Stimulated activated naive CD8-positive, alpha-beta T cell treated with anti-CD3 and anti-CD28 coated beads, Interleukin-15, amount 100 ng/mL, for 72 hours (primary cell): ENCODE measurements at places on chromosomes 3 and 15.

GRCh38 chr15:100713163-100713867 is 110.9 kb downstream of the ASB7 start:
- no peak for DNase-seq

GRCh38 chr15:88623632-88624031 is 2.5 kb downstream of the AEN start:
- DNase-seq, result no peak

GRCh38 chr3:187903697-187904096 is 158.4 kb upstream of the BCL6 start:
- no peak for DNase-seq

DNA sequence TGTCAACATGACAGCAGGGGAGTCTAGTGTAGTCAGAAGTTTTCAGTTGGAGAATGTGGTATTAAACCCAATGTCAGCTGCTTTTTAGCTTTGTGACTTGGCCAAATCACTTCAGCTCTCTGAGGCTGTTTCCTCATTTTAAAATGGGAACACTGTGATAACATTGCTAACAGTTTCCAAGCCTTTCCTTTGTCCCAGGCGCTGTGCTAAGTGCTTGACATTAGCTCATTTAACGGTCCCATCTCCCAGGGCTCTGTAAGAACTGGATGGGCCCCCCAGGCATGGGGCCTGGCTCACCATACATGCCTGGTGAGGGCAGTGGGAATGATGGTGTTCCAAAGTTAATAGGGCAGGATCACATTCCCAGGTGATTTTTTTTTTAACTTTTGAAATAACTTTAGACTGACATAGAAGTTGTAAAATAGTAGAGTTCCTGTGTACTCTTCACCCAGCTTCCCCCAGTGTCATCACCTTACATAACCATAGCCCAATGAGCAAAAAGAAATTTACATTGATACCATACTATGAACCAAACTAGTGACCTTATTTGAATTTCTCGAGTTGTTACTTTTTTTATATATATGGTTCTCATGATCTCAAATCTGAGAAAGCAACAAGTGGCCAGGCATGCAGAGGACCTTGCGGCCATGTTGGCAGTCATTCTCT is 7.7 kb downstream of the RASL12 start:
- DNase-seq, result no peak

DNA sequence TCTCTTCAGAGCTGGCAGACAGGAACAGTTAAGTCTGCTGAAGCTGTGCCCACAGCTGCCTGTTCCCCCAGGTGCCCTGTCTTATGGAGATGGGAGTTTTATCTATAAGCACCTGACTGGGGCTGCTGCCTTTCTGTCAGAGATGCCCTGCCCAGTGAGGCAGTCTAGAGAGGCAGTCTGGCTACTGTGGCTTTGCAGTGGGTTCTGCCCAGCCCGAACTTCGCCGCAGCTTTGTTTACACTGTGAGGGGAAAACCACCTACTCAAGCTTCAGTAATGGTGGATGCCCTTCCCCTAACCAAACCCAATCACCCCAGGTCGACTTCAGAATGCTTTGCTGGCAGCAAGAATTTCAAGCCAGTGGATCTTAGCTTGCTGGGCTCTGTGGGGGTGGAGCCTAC is 91.2 kb downstream of the SLC25A26 start:
- no peak for DNase-seq

DNA sequence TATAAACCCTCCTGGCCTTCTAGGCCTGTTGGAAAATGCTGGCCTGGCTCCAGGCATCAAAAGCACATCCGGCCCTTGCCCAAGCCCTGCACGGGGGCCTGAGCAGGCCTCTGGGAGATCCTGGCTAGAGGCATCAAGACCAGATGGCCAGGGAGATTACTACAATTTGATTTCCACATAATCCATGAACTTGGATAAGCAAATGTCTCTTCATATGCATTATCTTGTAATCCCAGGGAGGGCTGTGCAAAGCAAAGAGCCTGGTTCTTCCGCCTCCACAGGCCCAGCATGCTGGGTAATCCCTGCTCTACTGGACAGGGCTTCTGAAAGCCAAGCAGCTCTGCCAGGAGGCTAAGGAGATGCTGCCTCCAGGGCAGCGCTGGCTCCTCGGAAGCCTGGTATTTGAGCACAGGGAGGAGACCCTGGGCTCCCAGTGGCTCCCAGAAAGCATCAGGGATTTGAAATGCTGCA is 18.2 kb downstream of the MRPL46 start:
- no peak for DNase-seq

DNA sequence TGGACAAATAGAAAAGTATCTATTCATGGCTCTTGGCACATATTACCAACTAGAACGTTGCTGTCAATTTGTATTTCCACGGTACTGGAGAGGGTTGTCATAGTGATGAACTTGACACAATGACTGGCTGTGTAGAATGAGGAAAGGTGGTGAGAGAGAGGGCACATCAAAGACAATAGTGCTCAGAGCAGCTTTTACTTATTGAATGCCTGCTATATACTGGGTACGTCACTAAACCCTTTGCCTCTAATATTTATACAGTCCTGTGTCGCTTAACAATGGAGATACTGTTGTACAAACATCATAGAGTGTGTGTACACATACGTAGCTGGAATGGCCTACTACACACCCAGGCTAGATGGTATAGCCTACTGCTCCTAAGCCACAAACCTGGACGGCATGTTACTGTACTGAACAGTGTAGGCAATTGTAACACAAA is 8.3 kb downstream of the TMPRSS7 start:
- DNase-seq, result no peak

GRCh38 chr15:99969261-99969920 is 236.2 kb upstream of the LYSMD4 start:
- no peak for DNase-seq

DNA sequence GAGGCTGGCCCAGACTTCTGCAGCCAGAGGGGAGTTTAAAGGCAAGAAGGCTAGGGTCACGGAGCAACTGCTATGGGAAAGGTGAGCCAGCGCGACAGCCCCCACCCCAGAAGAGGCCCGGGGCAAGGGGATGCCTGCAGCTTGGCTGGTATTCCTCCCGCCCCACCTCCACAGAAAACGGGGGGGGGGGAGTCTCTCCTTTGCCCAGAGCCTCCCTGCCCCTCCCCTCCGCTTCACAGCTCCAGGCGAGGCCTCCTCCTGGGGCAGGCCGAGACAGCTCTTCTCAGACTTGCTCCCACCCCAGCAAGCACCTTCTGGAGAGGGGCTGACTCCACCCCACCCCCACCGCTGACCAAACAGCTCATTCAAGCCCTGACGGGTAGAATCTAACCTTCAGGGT is 13.4 kb downstream of the ANP32A start:
- no peak for DNase-seq

- peak; percentile 32 for DNase-seq
Observed at GRCh38 chr3:38454178-38454883, 641 bp downstream of the ACVR2B start.

- DNase-seq, result no peak
Observed at GRCh38 chr3:196645897-196646665, 6.6 kb downstream of the NRROS start.

GRCh38 chr3:23748398-23749110 is 57.2 kb upstream of the UBE2E1 start:
- DNase-seq, result no peak
